AML-193 (cell line): ENCODE measurements at places on chromosomes 5 and 9.

- DNase-seq: no peak
Observed at GRCh38 chr5:35096216-35096615, 48.5 kb upstream of the AGXT2 start.

- DNase-seq: no peak
Observed at GRCh38 chr5:36239370-36240293, 2.1 kb downstream of the NADK2 start.

DNA sequence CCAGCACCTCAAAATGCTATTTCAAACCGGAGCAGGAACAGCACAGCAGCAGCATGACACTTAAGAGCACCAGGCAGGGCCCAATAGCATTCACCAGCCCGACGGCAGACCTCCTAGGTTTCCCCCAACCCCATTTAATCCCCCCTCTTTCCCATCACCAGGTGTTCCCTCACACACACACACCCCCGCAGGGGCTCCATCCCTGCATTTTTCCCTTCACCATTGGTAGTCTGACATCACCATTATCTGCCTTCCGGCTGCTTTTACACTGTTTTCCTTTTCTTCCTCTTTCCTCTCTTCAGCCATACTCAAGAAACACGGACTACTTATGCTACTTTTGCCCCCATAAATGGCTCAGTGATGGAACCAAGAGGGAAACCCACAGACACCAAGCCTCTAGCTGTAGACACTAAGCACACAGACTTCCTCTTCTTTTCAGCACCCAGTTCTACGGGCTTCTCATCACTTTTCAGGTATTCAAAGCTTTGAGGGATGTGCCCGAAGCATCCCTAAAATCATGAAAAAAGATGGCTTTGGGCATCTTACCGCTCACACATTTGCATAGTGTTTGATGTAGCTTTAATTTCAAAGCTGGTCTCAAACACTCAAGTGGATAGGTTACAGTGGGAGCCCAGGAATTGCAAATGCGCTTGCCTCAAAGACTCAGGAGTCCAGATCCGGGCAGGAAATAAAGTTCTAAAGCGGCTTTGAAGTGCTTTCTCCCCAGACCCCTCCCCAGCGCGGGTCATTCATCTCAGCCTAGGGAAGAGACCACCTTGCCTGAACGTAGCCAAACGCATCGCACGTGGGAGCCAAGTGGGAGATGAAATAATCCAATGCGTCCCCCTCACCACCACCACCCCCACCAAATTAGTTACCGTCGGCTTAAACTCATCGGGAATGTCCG is 141.5 kb downstream of the TSSK1B start:
- no peak for DNase-seq

GRCh38 chr5:78003919-78004318 is 227.8 kb upstream of the TBCA start:
- no peak for DNase-seq

DNA sequence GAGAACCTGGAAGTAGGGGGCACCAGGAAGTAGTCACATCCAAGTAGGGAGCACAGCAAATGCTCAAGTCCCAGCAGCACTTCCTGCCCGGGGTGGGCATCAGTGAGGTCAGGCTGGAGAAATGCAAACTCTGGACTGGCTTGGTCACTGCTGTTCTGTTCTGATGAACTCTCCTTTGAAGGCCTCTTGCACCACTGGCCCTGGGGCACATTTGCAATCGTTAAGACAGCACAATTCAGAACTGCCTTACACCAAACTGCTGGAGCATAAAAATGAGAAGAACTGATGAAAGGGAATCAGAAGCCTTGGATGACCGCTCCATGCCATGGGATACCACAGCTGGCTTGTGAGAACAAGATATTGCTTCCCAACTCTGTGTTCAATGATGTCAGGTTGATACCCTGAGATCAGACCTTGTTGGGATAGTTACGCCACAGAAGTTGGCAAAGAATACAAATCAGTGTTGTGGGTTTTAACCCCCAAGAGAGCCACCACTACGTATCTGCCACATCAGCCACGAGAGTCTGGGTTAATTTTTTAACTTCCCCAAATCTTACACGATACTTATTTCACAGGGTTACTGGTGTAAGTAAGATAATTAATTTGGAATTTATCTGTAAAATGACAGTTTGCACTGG is 42.3 kb upstream of the ZSWIM6 start:
- no peak for DNase-seq

DNA sequence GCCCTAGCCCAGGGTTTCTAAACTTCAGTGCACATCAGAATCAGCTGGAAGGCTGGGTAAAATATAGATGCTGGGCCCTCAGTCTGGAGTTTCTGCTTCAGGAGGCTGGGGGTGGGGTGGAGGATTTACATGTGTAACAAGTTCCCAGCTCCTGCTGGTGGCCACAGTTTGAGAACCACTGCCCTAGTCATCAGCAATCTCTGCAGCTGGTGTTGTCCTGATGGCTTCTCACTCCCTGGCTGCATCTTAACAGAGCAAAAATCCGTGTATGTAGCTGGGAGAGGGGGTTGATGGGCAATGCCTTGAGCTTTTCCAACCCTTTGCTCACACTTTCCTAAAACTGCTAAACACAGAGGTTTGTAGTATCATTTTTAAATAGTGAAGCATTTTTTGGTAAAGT is 186.0 kb upstream of the KLF9 start:
- DNase-seq: no peak

- no peak for DNase-seq
Observed at GRCh38 chr5:113092683-113093082, 116.1 kb downstream of the DCP2 start.

DNA sequence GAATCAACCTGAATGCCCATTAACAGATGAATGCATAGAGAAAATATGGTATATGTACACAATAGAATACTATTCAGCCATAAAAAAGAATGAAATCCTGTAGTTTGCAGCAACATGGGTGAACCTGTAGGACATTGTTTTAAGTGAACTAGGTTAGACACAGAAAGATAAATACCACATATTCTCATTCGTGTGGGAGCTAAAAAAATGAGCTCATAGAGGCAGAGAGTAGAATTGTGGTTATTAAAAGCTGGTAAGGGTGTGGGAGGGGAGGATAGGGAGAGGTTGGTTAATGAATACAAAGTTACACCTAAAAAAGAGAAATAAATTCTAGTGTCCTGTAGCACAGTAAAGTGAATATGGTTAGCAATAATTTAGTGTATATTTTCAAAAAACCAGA is 23.5 kb downstream of the PTTG1 start:
- no peak for DNase-seq

DNA sequence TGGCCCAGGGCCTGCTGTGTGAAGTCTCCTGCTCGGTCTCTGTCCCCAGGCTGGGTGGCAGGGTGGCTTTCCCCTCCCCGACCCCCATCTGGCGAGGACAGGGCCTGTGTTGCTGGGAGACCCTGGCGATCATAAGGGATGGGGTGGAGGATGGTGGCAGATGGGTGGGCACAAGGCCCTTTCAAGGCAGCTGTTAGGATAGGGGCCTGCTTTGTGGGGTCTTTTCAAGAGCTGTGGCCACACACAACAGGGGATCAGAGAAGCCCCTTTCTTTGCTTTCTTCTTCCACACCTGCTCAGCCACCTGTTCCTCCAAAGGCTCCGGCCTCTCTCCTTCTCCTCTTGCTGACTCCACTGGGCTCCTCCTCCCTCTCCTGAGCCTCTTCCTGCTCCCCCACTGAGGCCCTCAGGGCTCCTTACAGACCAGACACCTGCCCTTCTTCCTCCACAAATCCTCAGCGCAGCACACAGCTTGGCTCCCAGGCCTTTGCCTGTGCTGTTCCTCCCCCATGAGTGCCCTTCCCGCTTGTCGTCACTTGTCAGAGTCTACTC is 15.0 kb upstream of the NEURL1B start:
- DNase-seq: no peak

- DNase-seq: no peak
Observed at GRCh38 chr9:116541402-116541801, 145.7 kb upstream of the TRIM32 start.

- DNase-seq: no peak
Observed at GRCh38 chr9:38017149-38017884, 51.7 kb downstream of the SHB start.

DNA sequence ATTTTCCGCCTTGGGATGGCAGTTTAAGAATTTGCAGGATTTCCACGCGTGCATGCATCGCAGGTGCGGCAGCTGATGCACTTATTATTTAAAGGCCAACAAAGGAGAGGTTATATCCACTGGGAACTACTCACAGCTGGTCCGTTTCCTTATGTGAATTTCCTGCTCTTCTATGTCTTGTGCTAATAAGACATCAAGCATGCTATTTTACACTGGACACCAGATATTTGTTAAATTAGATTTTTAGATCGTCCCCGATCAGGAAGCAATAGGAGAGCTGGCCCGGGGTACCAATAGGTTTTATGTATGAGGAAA is 476 bp upstream of the DTWD2 start:
- DNase-seq: no peak

DNA sequence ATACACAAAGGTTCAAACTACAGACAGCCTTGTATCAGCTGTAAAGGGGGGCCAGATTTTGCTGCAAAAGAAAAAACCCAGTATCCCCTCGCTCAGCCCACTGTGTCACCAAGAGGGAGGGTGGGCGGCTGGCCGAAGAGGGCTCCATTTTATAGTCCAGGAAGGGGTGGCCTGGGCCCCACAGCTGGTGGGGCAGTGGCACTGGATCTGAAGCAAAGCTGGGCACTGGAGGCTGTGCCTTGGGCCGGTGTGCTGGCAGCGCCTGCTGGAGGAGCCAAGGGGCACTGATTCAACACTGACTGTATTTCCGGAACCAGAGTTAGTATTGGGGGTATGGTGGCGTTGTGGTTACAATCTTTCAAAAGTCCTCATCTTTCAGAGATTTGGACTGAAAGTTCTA is 9.1 kb downstream of the BRD3 start:
- DNase-seq: no peak

GRCh38 chr9:35116539-35116897 is 856 bp upstream of the ATOSB start:
- DNase-seq: no peak

GRCh38 chr5:125125031-125125823 is 378.8 kb upstream of the ZNF608 start:
- DNase-seq: no peak

GRCh38 chr9:2758898-2759510 is 41.7 kb downstream of the KCNV2 start:
- DNase-seq: no peak

DNA sequence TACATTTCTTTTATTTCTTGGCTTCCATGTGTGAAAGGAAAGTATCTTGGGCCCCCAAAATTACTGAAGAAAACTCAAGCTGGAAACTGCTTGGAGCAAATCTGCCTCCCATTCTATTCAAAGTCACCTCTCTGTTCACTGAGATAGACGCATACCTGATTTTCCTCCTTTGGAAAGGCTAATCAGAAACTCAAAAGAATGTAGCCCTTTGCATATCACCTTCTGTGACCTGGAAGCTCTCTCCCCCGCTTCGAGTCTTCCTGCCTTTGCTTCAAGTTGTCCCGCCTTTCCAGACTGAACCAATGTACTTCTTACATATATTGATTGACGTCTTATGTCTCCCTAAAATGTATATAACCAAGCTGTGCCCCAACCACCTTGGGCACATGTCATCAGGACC is 5.0 kb upstream of the RXFP3 start:
- DNase-seq: no peak

DNA sequence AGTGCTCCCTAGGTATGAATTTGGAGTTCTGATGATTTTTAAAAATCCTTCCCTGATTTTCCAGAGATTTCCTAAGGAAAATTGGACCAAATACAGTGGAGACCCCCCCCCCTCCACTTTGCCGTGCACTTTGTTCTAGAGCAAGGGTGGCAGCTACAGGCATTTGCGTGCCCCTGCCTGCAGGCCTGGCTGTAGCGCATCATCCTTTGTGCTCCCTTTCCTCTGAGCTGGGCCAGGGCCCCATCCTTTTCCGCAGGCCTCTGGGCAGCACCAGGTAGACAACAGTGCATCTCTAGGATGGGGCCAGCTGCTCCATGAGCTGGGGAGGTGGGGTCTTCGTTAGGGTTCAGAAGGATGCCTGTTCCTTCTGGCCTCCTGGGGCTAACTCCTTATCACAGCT is 39.6 kb downstream of the TRIO start:
- DNase-seq: no peak

GRCh38 chr5:95241161-95241560 is 43.7 kb downstream of the MCTP1 start:
- no peak for DNase-seq

DNA sequence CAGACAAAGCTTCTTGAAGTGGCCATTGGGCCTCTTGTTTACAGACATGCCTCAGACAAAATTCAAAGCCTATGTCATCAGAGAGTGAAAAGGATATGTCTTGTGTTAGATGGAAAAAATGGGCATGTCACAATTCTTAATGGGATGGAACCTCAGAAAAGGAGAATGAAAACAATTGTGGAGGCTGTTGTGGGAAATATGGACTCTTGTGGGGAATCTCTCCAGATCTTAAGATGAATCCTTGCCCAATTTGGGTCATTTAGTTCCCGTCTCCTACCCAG is 19.5 kb downstream of the SLC22A5 start:
- no peak for DNase-seq

GRCh38 chr5:181170996-181171395 is 23.6 kb downstream of the OR2V2 start:
- no peak for DNase-seq

DNA sequence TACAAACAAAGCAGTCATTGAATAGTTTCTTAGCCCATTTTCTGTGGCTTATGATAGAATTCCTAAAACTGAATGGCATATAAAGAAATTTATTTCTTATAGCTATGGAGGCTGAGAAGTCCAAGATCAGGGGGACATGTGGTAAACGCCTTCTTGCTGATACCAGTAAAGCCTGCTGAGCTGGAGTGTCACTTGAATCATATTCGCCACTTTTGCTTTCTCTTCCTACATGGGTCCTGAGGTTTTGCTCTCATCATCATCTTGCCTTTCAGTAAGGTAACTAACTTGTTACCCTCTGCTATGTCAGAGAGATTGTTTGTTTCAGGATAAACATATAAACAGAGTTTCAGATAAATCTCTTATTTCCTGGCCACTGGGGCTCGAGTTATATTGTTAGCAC is 203.3 kb upstream of the DMRT1 start:
- DNase-seq: no peak

DNA sequence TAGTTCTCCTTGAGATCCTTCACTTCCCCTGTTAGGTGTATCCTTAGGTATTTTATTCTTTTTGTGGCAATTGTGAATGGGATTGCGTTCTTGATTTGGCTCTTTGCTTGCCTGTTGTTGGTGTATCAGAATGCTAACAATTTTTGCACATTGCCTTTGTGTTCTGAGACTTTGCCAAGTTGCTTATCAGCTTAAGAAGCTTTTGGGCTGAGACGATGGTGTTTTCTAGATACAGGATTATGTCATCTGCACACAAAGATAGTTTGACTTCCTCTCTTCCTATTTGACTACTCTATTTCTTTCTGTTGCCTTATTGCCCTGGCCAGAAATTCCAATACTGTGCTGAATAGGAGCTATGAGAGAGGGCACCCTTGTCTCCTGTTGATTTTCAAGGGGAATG is 609.4 kb upstream of the COX7C start:
- no peak for DNase-seq

DNA sequence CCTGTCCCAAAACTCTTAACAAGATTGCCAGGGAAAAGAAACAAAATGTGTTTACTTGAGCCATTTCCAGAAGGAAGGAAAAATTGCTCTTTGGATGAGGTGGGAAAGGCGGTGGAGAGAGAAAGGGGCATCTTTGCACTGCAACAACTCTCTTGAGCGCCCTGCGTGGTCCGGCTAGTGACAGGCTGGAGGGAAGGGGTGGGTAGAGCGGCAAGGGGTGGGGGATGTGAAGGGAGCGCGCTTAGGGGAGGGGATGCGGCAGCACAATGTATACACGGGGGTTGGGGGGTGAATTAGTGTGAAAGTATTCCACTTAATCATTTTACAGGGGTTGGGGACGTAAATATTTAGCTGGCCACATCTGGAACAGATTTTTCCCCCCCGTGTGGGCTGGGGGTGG is 1.3 kb downstream of the FGF10 start:
- no peak for DNase-seq
